KG1 (cell line): ENCODE measurements at places on chromosomes 11 and 22.

DNA sequence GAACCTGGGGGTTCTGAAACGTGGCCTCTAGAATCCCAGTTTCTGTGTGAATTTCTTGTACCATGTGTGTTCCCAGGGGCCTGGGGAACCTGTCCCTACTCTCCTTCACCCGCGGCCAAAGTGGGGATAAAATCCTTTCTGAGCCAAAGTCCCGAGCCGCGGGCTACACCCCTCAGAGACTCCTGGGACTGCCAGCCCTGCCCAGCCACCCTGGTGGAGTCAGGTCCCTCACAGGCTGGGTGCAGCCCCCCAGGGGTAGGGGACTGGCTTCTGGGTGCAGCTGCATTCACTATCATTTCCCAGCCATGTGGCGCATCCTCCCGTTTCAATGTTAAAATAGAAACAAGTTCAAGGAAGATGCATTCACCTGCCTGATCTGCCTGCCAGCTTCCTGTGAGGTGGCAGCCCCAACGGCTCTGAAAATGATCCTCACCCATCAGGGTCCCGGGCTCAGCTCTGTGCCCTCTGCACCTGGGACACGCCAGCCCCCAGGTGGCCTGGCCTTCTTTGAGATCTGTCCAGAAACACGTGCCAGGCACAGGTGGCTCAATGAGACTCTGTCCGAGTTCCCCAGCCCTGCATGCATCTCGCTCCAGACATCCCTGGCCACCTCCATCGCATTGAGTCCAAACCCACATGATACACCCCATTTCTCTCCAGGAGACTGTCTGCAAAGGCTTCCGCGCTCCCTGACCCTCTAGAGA is 338.8 kb downstream of the CTTN start:
- DNase-seq, result no peak

DNA sequence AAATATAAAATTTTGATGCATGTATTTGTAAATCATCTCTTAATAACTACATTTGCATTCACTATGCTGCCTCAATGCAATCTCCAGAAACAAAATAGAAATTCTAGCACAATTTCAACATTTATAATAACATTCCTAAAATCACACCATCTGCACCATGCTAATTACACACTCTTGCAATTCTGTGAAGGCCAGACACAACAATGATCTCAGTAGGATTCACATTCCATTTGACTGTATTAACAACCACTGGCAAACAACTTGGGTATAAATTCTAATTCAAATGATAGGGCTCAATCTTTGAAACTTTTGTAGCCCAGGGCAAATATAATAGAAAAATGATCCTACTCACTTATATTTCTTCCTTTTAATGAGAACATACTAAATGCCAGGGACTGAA is 25.9 kb downstream of the RAB6A start:
- DNase-seq, result no peak

DNA sequence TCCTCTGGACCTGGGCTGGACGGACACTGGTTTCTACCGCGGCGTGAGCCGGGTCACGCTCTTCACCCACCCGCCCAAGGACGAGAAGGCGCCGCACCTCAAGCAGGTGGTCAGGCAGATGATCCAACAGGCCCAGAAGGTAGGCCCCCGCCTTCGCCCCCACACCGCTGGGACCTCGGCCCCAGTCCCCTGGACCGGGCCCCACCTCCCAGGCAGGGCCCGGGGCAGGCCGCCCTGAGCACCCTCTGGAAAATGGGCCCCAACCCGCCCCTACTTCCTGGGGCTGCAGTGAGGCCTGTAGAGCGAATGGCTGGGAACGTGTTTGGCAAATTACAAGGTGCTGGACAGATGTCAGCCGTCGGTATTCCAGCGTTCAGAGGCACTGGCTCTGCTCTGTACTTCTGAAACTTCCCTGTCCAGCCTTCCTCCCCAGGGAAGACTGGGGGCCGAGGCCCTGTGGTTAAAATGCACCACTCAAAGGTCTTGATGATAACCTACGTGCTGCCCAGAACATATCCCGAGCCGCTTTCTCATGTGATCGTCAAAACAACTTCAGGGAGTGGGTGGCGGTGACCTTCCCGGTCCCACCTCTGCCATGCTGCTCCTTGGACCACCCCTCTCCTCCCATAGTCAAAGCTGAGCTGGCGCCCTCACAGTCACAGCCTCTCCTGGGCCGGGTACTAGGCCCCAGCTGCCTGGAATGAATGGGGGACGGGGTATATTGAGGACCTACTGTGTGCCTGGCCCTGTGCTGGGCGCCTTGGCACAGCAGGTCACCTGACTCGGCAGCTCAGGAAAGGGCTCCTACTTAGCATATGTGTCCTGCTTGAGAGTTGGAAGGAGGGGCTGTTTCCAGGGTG is 869 bp downstream of the FAM83F start:
- no peak for DNase-seq

DNA sequence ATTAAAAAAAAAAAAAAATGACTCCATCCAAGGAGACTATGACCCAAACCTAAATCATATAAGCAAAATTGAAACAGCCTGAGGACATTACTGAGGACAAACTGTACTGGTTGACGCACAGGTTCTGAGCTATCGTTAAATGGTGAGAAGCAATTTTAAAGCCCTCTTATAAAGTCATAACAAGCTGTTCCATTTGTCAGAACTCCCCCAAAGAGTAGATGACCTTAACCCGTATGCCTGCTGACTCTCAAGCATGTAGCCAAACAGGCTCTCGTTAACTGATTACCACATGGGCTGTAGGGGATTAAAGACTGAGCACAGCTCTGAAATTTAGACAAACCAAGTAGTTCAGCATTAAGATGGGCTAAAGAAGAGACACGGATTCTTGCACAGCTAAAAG is 2.2 kb downstream of the CRYAB start:
- no peak for DNase-seq

DNA sequence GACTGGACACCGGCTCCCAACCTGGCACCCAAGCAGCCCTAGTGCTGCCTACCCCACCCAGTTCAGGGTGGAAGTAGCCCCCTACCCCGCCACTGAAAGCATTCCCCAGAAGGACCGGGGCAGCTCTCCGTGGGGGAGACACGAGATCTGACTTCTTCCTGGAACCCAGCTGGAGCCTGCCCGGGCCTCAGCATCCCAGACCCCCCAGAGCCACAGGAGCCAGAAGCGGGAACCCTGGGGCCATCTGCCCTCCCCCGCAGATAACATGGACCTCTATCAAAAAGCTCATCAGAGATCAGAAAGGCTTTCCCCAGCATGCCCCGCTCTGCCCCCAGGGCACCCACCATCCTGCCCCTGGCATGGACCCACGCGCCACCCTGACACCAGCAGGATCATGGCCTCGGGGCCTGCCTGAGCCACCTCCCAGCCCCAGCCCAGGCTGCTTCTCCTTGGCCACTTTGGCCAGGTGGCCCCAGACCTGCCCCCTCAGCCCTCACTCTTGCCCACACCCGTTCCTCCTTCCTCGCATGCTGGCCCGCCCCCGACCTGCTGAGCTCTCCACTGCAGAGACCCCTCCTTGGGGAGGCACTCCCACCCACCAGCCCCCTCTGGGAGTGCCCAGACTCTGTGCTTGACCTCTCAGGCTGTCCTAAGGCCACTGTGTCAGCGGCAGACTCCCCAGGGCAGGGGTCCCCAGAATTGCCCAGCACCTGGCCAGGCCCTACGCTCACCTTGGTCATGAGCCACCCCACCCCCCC is 17.1 kb downstream of the WNT7B start:
- no peak for DNase-seq

DNA sequence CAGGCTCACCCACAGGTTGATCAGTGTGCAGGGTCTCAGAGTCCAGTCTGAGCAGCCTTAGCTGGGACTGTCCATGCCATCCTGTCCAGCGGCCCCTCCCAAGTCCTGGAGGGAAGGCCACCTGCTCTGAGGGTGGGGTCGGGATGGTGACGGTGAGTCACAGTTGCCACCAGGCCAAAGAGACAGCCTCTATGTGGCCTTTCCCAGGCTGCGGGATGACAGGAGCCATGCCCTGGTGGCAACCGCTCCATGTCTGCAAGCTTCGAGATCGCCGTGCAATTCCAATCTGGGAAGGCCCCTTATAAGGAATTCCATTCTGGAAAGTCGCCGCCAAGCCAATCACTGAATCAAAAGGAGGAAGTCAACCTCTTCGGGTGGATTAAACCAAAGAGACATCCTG is 47.5 kb downstream of the RTL6 start:
- DNase-seq, result no peak

- DNase-seq, result no peak
These were observed 31.3 kb downstream of the DAGLA start for GRCh38 chr11:61711498-61711897.

DNA sequence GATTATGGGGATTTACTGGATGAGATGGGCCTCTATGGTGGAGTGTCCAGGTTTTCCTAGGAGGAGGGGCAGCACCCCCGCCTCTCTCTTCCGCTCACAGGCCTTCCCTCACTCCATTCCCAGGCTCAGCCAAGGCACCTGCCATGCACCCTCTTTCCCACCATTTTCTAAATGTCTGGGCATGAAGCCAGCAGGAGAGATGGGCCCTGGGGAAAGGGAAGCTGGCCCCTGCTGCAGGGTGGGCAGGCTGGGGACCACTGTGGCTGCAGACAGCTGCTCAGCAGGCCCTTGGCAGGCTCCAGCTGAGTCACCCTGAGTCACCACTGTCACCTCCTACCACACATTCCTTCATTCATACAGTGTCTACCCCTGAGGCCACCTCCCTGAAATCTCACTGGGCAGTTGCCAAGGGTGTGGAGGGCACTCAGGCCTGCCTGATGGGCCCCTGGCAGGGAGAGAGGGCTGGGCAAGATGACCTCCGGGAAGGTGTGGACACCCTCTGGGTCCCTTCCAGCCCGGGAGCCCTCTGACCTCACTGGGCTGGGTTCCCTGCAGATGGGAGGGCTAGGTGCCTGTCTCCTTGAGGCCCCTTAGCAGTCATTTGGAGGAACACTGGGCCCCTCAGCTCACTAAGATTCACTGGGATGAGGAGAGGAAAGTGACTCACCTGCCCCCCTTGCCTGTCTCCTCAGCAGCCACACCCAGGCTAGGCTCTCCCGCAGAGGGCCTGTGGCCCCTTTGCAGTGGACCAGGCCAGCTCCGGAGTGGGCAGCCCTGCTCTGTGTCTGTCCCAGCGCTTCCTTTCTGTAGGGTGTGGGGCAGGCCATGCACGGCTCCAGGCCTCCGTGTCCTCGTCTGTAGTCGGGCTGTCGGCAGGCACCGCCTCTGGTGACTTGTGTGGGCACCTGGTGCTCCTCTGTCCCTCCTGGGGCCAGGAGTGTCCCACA is 7.8 kb downstream of the MYEOV start:
- no peak for DNase-seq

DNA sequence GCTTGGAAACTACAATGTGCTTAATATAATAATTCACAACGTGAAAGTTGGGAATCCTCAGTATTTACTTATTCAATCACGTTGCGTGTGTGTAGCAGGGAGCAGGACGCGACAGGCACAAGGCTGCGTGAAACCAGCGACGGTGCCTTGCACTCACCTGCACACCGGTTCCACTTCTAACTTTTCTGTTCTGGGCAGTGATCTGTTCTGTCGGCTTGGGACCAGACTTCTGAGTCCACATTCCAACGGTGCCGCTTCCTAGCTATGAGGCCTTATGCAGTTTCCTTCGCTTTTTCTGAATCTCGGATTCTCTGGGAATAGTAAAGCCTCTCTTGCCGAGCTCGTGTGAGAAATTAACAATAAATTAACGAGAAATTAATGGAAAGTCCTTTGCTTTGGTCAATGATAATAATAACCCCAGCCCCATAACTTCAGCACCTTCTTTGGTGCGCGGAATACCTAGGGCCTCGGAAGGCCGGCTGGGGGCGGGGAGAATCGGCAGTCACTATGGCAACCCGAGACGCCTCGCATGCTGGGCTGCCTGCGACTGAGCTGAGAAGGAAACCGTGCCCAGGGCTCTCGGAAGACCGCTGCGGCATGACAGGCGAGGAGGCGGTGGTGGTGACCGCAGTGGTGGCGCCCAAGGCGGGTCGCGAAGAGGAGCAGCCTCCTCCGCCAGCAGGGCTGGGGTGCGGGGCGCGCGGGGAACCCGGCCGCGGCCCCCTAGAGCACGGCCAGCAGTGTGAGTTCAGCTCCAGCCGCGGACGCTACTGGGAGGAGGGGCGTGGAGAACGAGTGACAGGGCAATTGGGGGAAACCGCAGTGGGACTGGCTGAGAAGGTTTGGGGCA is at the start of gene C11orf97:
Gene C11orf97 (plus strand): TSS at position 530 of the 850 bp plus-strand sequence. CDS start 68 bp downstream, at position 598.
- peak; percentile 50 for DNase-seq

GRCh38 chr11:46534711-46535110 is 59.1 kb downstream of the AMBRA1 start:
- DNase-seq, result no peak

- DNase-seq, result no peak
These were observed 12.6 kb upstream of the COX8A start for GRCh38 chr11:63961608-63962412.

GRCh38 chr11:16784666-16785065 is 46.2 kb downstream of the C11orf58 start:
- DNase-seq, result no peak

- no peak for DNase-seq
These were observed 3.9 kb upstream of the CDC42BPG start for GRCh38 chr11:64848214-64848825.

DNA sequence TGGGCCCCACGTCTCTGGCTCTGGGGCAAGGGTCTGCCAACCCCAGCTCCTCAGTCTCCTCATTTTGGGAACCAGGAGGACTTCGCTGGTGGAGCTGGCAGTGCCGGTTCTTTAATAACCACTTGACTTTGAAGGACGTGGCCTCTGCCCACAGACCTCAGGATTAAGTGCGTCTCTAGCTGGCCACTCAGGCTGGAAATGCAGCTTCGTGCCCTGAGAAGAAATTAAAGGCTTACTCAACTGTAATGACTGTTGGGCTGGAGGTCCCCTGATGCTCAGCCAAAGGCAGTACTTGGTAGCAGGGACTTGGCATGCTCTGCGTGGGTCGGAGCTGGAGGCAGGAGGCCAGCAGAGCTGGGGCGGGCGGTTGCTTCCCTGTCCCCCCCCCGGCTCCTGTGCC is 16.7 kb upstream of the PARVG start:
- DNase-seq, result no peak

DNA sequence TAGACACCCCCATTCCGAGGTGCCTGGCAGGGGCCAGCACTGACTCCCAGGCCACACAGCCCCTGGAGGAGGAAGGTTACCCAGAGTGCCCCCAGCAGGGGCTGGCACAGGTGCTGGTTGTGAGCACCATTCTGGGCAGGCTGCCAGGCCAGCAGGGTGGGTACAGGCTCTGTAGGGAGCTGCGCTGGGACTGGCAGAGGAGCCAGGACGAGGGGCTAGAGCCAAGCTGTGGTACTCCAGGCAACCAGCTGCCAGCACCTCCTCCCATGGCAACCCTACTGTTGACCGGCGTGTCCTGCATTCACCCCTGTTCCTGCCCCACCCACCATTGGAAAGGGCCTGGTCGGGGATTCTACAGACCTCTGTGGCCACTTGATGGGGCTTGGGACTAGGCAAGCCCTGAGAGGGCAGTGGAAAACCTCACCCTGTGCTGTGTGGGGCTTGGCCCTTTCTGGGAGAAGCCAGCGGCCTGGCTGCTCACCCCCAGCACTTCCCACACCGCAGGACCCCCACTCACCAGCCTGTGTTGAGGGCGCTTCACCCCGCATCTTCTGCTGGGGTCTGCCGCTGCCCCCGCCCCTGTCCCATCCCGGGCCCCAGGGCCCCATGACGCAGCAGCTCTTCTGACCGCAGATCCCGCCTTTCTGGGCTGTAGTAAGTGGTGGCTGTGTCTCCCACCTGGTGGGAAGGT is 1.9 kb downstream of the CLDN5 start:
- DNase-seq, result no peak
